ENCODE measurements at places on chromosomes 7 and 10.

DNA sequence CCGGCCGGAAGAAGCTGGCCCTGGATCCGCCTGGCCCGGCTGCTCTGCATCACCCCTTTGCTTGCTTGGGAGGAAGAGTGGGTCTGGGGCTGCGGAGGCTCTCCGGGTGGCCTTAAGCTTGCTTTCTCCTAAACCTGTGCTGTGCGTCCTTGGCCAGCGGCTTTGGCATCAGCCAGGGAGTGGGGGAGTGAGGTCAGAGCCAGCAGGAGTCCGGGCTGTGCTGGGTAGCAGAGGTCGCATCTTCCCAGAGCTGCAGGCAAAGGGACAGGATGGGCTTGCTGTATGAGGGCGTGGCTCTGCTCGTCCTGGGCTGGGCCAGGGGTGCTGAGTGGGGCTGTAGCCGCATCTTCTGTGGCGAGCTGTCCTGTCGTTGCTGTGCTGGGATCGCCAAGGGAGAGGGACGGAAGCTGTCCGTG, 21.1 kb downstream of the BNIP3 start:
- no peak for DNase-seq

DNA sequence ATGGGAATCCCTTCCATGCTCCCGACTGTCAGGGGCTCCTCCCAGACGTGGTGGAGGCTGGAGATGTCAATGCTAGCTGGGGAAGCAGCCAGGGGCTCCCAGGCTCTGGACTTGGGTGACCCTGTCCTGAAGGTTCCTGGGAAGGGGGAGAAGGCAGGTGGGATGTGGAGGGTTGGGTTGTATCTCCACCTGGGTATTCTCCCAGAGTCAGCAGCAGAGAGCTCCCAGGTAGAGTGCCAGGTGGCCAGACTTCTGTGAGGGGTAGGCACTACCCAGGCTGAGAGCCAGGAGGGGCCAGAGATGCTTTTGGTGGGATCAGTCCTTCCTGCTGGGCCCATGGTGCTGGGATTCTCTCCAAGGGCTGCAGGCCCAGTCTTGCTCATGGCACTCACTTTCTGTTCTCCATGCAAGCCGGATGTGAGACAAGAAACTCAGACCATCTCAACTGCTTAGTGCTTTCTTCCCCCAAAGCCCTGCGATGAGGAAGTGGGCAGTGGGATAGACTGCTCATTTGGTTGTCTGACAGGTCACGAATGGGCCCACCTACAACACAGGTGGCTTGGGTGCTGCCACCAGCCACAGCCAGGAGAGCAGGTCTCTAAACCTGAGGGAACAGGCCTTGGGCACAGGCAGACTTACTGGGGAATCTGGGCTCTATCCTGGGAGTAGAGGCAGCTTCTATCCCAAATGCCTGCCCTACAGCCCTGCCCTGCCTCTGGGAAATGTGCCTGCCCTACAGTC, 52.5 kb upstream of the CAMK2B start:
- DNase-seq, result no peak

DNA sequence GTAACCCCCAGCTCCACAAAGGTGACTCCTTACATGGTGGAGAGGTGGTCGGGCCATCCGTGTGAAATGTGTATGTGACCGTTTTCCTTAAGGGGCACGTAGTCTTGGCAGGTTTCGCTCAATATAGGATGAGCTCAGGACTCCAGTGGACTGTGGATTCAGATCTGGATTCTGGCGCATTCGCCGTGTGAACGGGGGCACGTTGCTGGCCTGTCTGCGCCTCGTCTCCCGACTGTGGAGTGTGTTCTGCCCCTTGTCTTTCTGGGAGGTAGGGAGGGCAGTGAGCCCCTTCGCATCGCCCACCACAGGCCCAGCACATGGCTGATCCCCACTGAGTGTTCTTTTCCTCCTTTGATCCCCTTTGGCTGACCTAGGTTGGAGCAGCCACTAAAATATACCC, 165.1 kb downstream of the EGFR start:
- DNase-seq, result no peak

DNA sequence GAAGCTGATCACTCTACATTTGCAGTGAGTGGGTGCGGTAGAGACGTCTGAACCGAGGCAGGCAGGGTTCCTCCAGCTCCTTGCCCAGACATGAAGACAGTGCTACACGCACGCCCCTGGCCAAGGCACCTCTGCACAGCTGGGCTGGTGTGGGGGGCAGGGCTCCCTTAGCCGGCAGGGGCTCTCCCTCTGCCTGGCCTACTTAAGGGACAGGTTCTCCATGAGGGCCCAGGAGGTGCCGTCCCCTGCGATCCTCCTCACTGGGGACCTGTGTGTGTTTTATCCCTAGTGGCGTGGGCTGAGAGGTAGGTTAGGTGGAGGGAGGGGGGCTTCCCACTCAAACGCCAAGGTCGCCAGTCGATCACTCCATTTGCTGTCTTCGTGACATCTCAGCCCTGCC, 35.3 kb downstream of the IL15RA start:
- DNase-seq, result no peak

GRCh38 chr10:14603534-14604102, 171.1 kb downstream of the FAM107B start:
- no peak for DNase-seq

DNA sequence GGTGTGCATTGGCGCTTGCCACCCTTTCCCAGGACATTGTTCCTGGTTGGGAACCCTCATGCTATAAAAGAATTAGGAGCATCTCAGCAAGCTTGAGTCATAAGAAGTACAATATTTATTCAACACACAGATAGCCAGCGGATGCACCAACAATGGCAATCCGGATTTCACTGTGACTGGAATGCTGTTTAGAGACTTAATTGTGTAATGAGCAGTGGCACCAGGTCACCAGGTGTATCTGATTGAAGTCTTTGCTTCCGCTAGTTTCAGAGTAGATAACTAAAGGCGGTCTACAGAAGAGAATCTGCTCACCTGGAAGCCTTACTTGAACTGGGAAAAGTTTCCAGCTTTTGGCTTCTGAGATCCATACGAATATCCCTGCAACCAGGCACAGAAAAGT, 772.3 kb upstream of the GHITM start:
- DNase-seq, result no peak

GRCh38 chr10:123413353-123413752, 252.8 kb upstream of the GPR26 start:
- no peak for DNase-seq

GRCh38 chr7:3846738-3847137, 545.7 kb downstream of the SDK1 start:
- DNase-seq, result no peak

DNA sequence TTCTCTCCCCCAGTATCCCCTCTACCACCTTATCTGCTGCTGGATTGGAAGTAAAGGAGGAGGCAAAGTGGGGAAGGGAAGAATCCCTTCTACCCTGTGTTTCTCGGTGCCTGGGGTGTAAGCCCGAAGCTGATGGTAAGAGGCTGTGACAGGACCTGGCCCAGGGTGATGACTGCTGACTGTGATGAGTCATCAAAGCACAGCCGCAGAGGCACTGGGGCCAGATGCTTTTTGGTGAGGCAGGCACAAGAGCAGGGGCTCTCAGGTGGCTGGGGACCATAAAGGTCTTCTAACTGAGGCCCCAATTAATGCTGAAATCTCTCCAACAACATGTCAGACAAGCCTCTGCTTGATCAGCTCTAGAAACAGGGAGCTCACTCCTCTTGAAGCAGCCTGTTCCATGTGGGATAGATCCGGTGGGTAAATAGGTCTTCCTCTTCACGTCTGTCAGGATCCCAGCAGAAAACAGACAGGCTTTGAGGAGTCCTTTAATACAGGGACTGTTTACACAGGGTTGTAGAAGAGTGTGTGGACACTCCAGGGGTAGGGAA, 86.1 kb upstream of the PCBD1 start:
- no peak for DNase-seq

GRCh38 chr7:149722356-149722957, 50.9 kb downstream of the ZNF467 start:
- DNase-seq, result no peak

DNA sequence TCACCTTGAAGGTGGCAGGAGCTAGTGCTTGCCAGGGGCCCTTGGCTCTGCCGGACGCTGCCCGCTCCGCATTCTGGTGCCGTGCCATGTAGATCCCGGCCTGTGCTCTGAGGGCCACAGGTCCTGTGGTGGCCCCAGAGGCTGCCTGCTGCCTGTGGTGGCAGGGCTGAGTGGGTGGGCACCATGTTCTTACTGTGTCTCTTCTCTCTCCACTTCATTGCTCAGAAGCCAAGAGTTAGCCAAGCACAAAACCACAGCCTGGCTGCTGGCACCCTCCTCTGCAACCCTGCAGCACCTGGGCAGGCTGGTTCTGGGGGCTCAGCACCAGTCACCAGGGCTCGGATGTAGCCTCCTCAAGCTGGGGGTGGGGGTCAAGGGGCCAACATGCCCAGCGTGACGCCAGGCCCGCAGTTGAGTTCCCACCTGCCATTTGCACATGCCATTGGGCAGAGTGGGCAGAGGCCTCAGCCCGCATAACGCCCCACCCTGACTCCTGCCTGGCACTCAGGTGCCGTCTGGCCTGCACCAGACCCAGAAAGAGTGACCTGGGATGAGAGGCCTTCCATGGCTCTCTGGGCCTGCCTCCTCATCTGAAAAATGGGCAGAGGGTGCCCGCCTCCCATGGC, 16.3 kb downstream of the ZMIZ1 start:
- DNase-seq, result no peak

DNA sequence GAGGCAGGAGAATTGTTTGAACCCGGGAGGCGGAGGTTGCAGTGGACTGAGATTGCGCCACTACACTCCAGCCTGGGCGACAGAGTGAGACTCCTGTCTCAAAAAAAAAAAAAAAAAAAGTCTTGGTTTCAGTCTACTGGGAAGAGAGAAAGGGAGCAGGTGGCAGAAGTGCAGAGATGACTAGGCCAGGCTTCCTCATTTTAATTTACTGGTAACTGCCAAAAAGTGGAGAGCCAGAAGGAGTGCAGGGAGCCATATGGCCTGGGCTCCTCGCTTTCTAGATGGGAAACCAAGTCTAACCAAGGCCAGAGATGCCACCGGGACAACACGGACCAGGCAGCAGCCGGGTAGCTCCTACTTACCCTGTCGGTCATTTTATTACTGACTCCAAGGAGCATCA, 12.2 kb downstream of the SEPHS1 start:
- no peak for DNase-seq

DNA sequence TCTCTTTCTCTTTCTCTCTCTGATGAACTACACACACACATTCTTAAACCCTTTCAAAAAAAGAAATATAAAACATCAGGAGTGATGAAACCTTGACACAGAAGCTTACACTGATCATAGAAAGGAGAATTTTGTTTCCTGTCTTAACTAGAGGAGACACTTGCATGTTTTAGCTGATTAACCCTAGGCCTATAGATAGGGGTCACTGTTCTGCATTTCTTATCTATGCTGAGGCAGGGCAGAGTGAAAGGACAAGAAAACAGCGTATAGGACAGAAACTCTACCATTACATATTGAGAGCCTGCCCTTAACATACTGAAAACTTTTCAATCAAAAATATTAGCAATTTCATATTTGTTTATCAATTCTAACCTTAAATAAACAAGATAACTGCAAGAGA, 680.6 kb upstream of the MBL2 start:
- no peak for DNase-seq
